ENCODE measurements at places on chromosomes 16 and 17.

DNA sequence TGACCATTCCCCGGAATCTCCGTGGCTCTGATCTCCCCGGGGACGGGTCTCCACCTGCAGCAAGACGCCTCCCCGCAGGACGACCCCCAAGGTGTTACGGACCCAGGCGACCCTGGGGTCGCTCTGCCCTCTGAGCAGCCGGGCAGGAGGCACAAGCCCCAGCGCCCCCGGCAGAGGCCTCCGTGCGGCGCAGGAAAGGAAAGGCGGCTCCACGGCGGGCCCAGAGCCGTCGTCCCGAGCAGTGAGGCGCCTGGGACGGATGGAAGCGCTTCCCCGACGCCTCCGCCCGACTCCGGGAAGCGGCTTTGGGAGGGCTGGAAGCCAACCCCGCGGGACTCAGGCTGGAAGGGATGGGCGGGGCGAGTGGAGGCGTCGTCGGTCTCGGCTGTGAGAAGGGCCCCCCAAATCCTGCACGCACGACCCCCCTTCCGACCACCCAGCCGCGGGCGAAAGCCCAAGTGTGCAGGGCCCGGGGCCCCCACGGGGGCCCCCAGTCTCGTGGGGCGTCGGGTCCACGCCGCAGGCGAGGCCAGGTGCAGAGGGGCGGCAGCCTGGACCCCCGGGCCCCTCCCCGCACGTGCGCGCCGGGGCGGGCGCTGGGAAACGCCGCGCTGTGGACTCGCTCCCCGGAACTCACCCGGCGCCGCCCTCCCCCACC is 32.7 kb upstream of the RPH3AL start:
- no peak for DNase-seq

DNA sequence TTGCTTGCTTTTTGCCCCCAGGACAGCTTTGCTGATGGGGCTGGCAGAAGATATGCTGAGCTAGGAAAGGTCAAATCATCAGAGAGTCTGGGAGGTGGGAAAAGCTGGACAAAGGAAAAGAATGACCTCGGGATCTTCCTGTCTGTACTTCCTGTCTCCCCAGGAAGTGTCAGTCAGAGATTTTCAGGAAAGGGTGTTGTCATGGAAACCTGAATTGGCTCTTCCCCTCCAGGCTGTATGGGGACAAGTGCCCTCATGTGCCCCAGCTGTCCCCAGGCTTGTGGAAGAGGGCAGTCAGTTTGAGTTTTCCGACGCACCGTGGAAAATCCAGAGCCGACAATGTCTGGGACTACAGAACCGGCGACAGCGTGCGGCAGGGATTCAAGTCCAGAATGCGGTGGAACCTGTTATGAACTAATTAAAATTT is 122.7 kb upstream of the ZFHX3 start:
- no peak for DNase-seq

GRCh38 chr16:29900888-29901606 is 759 bp downstream of the ASPHD1 start:
- no peak for DNase-seq

GRCh38 chr17:36730857-36731490 is 129.6 kb downstream of the MRM1 start:
- DNase-seq: no peak

- no peak for DNase-seq
Measured at GRCh38 chr17:48641541-48642058, 15.4 kb upstream of the HOXB9 start.

DNA sequence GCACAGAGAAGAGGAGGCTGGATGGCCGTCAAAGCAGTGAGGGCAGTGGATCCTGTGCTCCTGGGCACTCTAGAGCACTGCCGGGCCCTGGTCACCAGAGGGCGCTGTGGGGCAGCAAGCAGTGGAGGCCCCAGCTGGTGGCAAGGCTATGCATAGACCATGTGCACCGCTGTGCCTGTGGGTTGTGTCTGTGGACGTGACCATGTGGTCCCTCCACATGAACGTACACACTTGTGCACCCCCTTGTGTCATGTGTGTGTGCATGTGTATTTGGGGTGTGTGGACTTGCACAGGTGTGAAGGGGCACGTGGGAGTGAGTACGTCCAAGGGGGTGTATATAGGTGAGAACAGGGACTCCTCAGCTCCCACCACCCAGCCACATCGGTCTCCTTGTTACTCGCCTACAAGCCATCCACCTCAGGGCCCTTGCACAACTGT is 4.4 kb upstream of the MAP2K3 start:
- peak; percentile 88 for DNase-seq

DNA sequence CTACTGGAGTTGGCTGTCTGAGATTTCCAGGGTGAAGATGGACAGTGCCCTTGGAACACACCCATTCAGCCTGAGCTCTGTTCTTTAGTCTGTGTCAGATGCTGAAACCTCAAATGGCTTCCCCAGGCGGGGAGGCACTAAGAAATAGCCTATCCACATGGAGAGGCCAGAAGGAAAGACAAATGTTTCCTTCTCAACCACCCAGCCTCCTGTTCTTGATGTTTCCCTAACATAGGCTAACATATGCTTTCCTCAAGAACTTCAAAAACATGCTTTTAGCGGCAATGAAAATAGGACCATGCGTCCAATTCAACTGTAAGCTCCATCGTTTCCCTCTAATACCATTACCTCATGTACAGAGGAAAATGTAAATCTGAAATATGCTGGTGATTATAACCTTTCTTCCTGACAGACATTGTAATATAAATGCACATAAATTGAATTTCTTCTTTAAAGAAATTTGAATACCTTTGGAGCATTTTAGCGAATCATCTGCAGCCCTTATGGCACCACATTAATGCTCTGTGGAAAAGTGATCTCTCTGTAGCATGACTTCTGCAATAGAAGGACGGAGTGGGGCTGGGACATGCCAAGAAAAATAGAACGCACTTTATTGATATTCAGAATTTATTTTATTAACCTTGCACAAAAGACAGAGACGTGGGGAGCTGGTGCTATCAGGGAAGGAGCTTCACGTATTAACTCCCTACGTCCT is 60.1 kb downstream of the IRX3 start:
- DNase-seq: no peak

- DNase-seq: no peak
Measured at GRCh38 chr17:70041540-70041939, 33.5 kb upstream of the KCNJ16 start.

- DNase-seq: no peak
Measured at GRCh38 chr17:69879576-69879975, 195.4 kb upstream of the KCNJ16 start.

DNA sequence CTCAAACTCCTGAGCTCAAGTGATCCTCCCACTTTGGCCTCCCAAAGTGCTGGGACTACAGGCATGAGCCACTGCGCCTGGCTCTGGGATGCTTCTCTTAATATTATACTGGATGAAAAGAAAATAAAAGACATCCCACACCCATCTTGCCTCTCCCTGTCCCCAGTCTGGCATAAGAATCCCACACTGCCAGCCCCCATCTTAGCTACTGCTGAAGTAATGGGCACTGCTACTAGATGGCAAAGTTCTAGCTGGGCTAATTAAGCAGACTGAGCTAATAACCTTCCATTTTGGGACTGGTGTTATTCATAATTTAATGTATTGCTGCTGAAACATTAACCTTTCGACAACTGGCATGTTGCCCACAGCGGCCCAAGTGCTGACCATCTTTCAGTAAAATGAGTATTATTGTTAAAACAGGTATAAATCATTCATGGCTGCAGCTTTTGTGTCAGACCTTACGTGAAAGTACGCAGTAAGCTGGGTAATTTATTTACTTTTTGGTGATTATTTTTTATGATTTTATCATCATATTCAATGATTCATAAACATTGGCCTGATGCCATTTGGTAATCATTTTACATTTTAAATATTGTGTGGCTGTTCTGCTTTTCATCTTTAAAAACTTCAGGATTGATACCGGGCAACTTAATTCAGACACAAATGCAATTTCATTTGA is 47.4 kb upstream of the ZFHX3 start:
- DNase-seq: no peak

- no peak for DNase-seq
Measured at GRCh38 chr16:81437865-81438264, 6.7 kb upstream of the CMIP start.

GRCh38 chr16:65702707-65703402 is 581.0 kb upstream of the CDH11 start:
- DNase-seq: no peak

DNA sequence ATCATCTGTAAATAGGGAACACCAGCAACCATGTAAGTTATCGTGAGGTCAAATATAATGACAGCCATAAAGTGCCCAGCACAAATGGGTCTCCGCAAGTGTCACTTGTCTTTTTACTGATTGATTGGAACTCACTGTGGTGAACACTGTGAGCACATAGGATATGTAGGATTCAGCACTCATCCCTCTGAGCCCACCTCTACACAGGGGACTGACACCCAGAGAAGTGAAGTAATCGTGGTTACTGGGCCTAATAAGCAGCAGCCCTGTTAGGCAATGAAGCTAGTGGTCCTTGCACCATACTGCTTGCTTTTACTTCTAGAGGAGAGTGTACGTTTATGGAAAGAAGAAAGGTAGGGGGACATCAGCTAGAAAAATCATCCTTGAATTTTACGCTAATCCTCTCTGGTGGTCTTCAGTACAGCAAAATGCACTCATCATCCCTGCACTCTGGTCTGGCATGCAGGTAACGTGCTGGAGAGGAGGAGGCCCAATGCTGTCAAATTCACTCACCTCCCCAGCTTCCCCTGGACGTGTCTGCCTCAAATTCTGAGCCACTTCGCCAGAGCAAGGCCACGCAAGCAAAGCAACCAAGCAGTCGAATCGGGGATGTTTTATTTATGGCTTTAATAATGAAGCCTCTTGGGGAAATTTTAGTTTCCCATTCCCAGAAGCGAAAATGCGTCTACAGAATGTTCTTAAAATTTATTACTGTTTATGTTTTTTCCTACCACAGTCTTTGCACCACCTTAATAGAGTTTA is 74.7 kb downstream of the YPEL2 start:
- no peak for DNase-seq

DNA sequence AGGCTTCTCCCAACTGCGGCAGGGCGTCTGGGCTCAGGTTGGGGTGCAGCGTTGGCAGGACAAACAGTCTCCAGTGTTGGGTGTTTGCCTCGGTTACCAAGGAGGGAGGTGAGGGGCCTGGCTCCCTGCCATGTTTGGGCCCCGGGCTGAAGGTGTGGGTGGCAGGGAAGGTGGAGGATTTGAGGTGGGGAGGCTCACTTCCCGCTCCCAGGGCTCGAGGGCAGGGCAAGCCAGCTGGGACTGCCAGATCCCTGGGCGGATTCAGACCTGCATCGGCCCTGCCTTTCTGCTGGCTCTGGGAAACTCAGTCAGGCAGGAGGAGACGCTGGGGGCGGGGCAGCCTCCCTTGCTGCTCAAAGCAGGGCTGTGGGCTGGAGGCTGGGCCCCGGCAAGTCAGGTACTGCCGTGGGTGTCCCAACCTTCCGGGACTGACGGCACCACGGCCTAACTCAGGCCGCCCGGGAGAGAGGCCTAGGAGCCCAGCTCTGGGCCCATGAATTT is 31.3 kb upstream of the KRT17 start:
- no peak for DNase-seq

GRCh38 chr17:81580481-81580880 is 28.3 kb upstream of the FAAP100 start:
- no peak for DNase-seq

DNA sequence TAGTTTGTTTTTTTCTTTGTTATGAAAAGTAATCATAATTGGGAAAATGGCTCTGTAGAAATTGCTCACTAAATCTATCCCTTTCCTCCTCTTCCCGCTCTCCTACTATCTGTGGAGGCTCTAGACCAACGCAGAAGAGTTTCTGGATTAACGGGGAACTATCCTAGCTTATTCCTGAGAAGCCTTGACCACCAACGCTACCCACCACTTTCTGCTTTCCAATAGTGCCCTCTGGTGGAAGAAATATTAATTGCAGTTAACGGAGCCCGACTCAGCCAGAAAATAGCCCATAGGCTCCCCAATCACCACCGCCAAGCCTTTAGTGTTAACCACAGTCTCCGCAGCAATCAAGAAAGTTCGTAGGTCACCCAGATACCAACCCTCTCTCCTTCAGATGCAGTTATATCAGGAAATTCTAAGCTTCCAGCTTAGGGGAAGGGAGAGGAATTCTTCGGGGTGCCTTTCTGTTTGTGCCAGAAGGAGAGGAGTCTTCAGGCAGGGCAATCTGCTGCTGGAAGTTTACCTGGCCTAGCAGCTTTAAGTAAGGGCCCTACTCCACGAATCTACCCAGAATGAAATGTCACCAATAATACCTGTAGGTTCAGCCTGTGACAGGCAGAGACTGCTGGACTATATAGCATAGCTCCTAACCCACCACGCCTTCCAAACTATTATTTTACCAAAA is 23.0 kb upstream of the NSRP1 start:
- peak; percentile 75 for DNase-seq

- DNase-seq: peak; percentile 10
Measured at GRCh38 chr16:19223235-19224170, 55.5 kb downstream of the SYT17 start.

DNA sequence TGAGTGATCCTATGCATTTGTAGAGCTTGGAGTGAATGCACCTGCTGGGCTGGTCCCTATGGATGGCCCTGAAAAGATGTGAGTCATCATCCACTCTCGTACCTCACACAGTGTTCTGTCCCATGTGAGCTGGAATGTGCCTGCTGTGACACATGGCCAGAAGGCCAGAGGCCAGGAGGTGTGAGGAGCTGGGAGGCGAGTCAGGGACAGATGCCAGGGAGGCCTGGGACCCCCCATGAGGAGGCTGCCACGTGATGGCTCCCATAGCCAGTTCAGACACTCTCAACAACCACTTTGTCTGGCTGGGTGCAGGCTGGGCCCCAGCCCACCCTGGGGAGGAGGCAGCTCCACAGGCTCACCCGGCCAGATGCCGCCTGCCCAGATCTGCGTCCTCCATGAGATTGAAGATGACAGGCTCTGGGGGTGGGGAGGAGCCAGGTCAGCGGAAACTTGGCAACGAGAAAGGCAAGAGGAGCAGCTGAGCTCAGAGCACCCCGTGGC is 168.8 kb downstream of the C16orf78 start:
- DNase-seq: no peak

DNA sequence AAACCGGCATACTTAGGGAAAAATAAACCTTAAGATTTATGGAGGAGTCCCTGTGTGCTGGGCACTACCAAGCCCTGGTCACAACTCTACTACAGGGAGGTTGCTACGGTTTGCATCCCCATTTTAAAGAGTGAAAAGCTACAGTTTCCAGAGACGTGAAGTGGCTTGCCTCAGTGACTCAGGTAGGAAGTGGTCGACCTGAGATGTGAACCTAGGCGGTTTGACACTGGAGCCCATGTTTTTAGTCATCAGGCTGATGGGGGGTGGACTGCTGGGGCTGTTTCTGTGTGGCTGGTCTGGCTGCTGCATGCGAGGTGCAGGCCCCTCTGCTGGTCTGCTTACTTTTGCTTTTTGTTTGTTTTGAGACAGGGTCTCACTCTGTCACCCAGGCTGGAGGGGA is 6.6 kb downstream of the COX6A2 start:
- peak; percentile 42 for DNase-seq

- no peak for DNase-seq
Measured at GRCh38 chr17:933312-934073, 46.1 kb downstream of the NXN start.

All from CD4-positive, alpha-beta T cell treated with Interleukin-4 for 1 hour (primary cell).